ENCODE measurements at places on chromosomes 12 and 14.

DNA sequence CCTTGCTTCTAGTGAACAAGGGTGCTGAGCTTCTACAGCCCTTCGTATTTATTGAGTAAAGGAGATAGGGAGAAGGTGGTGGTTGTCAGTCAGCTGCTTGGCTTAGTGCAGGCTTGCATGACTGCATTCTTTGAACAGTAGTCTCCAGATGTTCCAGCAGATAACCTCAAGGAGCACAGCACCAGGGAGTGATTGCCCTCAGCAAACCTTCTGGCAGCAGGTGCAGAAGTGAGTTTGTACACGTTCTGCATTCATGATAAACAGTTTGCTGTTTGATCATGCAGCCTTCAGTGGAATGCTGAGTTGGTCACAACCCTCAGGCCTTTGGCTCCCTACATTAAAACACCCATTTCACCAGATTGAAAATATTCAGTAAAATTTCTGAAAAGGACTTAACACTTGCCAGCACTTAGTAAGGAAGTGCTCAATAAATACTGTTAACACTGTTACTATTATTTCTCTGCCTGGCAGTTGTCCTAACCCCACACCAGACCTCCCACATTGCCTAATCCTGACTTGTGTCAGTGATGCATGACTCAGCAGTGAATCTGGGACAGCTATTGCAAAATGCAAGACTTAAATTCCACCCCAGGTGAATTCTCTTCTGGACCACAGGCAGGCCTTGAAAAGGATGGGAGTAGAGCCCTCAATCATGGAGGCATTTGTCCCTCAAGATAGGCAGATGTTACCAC, 18.9 kb upstream of the CARMIL3 start:
- DNase-seq, result no peak

- DNase-seq, result no peak
Measured at GRCh38 chr12:66312189-66312588, 9.9 kb downstream of the HELB start.

DNA sequence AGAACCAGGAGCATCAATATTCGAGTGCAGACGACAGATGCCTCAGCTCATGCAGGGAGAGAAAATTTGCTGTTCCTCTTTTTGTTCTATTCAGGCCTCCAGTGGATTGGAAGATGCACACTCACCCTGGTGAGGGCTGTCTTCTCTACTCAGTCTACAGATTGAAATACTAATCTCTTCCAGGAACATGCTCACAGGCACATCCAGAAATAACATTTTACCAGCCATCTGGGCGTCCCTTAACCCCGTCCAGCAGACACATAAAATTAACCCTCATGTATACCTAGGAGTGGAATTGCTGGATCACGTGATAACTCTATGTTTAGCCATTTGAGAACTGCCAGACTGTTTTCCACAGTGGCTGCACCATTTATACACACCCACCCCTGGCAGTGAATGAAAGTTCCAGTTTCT, 4.5 kb upstream of the OAS2 start:
- no peak for DNase-seq

GRCh38 chr12:105083031-105083430, 1.2 kb downstream of the ALDH1L2 start:
- no peak for DNase-seq

GRCh38 chr14:73731111-73731510, 16.9 kb upstream of the PNMA1 start:
- no peak for DNase-seq

GRCh38 chr12:81077686-81078441, at the start of gene ACSS3:
Gene ACSS3, plus strand, starts transcription at chr12:81078079. Its CDS starts 42 bp downstream, at chr12:81078121.
- no peak for DNase-seq

GRCh38 chr12:111056618-111057521, 136.5 kb upstream of the MYL2 start:
- DNase-seq, result peak; percentile 66

- DNase-seq, result no peak
Measured at GRCh38 chr14:86296173-86296572, 766.2 kb downstream of the FLRT2 start.

- no peak for DNase-seq
Measured at GRCh38 chr12:119157528-119157927, 21.2 kb upstream of the HSPB8 start.

DNA sequence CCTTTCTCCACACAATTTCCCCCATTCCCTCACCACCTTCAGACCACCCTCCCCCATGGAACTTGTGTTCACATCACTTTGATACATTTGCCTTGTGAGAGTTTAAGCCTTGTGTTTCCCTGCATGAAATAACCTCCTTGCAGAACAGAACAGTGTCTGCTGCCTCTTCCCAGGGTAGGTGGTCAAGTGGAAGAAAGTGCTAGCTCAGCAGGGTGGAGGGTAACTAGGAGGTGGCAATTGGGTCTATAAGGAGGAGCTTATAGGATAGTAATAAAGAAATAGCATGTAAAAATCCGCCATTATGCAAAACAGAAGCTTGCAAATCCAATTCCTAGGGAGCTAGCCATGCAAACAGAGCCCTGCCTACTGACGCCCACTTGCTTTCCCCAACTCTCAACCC, 13.9 kb upstream of the KRT8 start:
- DNase-seq, result no peak

DNA sequence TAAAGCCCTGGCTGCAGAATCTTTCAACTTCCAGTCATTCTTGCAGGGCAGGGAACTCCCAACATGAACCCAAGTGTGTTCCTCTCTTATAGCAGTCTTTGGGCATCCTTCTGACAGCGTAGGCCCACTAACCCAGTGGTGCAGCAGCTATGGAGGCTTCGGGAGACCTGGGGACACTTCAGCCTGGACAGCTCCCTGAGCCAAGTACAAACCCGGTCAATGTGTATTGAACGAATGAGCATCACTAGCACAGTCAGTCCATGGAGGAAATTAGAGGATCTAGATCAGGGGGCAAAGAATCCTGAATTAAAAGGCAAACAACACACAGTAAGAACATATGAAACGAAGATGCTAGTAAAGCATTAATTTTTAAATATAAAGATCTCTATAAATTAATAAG, 41.8 kb downstream of the KIAA0586 start:
- no peak for DNase-seq

GRCh38 chr14:20179218-20179617, 11.5 kb upstream of the OR11G2 start:
- DNase-seq, result no peak

GRCh38 chr14:95149441-95149840, 7.9 kb downstream of the DICER1 start:
- no peak for DNase-seq

DNA sequence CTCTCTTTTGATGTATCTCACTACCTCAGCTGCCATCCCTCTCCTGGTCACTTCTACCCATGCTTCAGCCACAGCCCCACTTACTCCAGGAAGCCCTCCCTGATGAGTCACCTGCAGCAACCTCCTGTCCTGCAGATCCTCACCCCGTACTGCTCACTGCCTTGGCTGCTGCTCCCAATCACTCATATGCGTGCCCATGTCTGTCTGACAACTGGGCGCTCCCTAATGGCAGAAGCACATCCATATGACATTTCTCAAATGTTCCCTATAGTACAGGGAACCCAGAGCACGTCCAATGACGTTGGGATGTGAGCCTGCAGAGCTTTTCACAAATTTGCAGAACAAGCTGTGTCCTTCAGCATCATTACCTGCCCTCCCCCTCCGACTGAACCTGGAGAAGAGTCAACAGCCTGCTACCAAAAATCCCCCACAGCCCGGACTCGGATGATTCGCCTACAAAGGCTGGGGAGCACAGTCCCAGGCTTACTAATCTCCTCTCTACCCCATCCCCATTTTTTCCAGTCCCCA, 90.0 kb downstream of the SINHCAF start:
- DNase-seq, result no peak

- no peak for DNase-seq
Measured at GRCh38 chr14:33634631-33635030, 316.2 kb downstream of the EGLN3 start.

GRCh38 chr12:89433634-89434033, 81.3 kb upstream of the DUSP6 start:
- no peak for DNase-seq

DNA sequence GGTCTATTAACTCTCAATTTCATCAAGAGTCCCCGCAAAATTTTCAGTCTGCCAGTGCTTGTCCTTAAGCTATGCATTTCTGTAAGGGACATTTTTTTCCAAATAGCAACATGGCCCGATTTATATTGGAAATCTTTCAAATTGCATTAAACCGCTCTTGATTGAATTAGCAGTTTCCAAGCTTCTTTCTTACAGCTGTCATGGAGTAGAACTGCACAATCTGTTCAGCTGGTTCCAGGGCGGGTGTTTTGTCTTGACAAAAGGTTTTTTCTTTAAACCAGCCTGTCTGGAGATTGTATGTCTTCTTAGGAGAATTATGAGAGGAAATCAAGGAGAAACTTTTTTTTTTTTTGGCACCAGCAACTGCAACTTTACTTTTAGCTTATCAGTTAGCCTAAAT, 185.8 kb downstream of the ALG10B start:
- no peak for DNase-seq

- peak; percentile 35 for DNase-seq
Measured at GRCh38 chr14:65438266-65438933, 25.9 kb downstream of the FUT8 start.

- DNase-seq, result no peak
Measured at GRCh38 chr12:62895351-62895877, 39.5 kb downstream of the PPM1H start.

GRCh38 chr14:36279306-36280190, 40.9 kb downstream of the MBIP start:
- no peak for DNase-seq

- no peak for DNase-seq
Measured at GRCh38 chr14:39505812-39506211, 73.6 kb upstream of the FBXO33 start.

DNA sequence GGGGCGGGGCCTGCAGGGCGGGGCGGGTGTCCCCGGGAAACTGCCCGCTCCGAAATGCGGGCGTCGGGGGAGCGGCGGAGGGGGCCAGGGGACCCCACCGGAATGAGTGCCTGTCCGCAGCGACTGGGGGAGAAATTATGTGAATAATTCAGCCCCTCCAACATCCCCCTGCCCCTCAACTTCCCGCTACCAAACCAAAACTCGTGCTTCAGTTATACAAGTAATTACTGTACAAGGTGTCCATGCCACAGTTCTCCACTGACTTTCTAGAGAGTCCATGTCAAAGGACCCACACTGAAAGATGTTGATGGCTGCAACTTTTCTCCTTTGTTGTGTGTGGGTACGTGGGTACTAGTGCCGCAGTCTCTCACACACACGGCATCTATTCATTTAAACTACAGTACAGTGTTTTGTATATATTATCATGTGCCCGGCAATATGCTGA, 414 bp upstream of the CDK17 start:
- no peak for DNase-seq

- no peak for DNase-seq
Measured at GRCh38 chr12:78530100-78530765, 334.3 kb upstream of the SYT1 start.

GRCh38 chr12:104714369-104714768, 243.7 kb downstream of the SLC41A2 start:
- DNase-seq, result no peak

DNA sequence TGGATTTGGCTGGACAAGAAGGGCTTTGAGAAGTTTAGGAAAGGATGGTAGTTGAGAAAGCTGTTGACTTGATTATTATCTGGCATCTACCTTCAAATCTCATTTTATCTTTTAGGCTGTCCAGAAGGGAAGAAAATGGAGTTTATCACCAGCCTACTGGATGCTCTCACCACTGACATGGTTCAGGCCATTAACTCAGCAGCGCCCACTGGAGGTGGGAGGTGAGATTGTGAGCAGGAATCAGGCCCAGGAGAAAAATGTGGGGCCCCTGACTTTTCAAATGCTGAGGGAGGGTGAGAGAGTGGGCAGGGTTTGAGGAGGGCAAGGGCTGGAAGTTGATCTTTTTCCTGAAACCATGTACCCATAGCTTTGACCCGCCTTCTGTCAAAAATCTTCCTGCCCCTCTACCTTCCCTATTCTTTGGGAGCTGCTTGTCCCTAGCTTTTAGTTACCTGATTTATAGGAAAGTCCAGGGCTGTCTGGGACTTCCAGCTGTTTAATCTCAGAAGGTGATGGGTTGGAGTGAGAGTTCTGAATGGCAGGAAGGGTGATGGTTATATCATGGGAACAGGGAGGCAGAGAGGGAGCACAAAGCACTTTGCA, 134.2 kb downstream of the SMOC1 start:
- DNase-seq, result peak; percentile 35

All from DND-41 (cell line).